HFF-Myc (cell line): ENCODE measurements at places on chromosomes 7 and 10.

DNA sequence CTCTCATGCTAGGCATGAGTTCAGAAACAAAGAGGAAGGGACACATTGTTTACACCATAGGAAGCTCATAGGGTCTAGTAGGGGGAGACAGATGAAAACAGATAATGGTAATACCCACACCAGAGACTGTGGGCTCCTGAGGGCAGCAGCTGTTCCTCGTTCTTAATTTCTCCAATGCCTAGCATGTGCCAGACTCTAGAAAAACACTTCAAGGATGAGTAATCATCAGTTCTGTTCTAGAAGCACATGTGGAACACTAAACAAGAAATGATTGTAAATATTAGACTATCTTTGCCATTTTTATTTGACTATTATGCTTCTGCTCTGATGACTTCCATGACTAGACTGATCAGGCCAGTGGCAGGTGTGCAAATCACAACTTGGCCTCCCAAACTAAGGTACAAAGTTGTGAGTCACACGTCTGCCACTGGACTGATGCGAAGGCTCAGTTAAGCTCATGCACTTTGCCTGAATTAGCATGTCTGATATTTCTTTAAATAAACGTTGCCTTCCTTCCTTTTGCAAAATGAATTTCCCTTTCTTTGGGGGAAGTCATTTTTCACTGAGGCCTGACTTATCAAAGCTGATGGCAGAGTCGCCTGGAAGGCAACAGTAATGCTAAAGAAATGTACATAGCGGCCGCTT is 89.2 kb upstream of the FGL2 start:
- no peak for DNase-seq

DNA sequence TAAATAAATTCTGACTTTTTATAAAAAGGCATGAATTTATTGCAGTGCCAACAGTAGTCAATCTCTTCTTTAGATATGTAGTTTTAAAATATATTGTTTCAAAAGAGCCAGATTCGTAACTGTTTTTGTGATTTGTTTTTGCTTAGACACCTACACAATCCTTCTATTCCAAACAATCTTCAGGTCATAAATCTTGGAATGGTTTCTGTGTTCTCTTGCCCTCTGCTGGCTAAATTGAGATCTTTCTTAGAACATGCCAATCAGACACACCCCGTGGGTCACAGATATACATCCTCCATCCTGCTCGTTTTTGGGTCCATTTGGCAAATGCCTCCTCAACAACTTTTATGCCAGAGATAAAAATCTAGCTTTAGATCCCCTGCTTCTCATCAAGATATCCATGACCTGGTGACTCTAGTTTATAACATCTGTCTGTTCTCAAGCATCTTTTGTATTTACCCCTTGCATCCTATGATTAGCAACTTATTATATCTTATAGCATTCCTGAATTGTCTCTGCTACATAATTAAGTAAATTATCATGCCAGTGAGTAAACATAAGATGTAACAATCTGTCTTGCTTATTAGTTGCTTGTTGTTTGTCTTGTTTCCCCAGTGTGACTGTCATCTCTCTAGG is 35.3 kb upstream of the IFRD1 start:
- no peak for DNase-seq

DNA sequence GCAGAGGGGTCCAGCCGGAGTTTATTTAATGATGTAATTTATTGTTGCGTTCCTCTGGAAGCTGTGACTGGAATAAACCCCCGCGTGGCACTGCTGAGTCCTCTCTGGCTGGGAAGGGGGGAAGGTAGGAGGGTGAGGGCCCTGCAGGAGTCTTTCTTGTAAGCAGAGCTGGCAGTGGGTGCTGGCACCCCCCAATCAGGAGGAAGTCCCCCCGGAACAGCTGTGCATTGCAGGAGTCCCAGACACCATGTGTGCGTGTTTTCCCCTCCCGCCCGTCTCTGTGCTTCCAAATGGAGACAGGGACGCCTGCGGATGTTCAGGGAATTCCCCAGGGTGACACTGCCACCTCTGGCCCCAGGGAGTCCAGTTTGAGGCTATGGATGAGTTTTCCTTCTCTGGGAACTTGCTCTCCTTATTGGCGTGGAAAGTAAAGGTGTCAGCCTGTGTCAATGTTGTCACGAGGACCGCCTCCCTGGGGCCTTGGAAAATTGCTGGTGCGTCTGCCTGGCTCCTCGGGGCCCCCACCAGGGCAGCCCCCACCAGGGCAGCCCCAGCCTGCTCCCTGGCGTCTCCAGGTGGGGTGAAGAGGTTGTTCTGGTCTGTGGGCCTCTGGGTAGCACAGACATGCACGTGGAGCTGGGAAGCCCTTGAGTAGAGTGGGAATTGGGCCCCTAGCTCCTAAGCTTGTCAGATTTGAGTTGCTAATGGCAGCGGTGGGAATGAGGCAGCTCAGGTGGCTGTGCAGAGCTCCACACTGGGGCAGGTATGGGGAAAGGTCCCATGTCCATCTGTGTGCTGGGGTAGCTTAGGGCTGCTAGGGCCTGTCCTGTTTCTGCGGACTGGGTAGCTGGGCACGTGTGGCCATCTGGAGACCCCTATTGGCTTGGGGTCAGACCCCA is 2.7 kb downstream of the FZD9 start:
- DNase-seq = no peak

GRCh38 chr7:13656330-13656729 is 333.1 kb downstream of the ETV1 start:
- DNase-seq = no peak

DNA sequence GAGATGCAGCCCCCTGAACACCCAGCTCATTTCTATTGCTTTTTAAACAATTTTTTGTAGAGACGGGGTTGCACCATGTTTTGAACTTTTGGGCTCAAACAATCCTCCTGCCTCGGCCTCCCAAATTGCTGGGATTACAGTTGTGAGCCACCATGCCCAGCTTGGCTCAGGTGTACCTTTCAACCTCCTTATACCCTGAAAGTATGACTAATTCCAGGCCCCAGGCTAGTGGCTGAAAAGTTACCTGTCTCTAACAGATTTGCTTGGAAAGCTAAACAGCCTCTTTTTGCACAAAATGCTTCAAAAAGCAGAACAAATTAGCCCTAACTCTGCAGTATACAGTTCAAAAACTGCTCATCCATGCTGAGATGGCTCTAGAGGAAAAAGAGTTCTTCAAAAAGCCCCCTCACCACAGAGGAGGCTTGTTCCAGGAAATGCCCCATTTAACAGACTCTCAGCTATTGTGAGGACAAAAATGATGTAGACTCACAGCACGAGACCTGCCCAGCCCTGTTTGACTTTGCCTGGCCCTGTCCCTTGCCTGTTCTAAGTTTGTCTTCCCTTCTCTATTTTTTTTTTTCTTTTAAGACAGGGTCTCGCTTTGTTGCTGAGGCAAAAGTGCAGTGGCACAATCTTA is 13.4 kb upstream of the AP1S1 start:
- no peak for DNase-seq

GRCh38 chr7:30232391-30232790 is 52.0 kb upstream of the ZNRF2 start:
- no peak for DNase-seq
